ENCODE measurements at places on chromosomes 3 and 15.

- DNase-seq: no peak
Observed at GRCh38 chr3:15171096-15171495, 35.0 kb upstream of the CAPN7 start.

- DNase-seq: no peak
Observed at GRCh38 chr15:92845126-92845508, 55.0 kb upstream of the CHD2 start.

DNA sequence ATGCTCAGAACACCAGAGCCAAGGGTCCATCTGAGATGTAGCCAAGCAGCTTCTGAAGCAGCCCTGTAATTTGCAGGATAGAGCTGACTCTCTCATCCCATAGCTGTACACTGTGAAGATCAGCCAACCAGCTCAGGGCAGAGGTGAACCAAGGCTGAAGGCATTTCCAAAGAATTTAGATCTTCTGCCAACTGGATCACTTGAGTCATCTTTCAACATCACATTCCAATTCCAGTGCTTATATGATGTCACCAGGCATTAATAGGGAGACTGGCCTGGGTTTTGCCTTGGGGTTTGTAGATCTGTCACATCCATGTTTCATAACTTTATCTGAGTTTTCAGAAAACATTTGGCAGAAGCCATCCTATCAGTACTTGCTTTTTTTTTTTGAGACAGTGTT, 98.2 kb downstream of the NR2F2 start:
- DNase-seq: no peak

DNA sequence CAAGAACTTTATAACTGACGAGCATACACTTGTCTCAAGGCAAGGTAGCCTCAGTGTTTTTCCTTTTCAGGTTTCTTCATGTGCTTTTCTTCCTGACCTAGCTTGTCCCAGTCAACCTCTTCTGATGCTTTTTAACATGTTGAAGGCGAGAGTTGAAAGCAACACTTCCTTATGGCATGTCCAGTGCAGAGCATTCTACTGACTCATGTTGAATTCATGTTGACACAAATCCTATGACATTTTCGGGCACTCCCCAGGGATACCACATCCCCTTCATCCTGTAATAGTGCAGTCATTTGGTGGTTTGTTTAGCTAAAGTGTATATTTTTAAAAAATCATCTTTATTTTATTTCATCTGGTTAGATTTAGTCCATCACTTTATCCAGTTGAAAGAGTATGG, 75.9 kb upstream of the CBLB start:
- no peak for DNase-seq

Measured in naive thymus-derived CD4-positive, alpha-beta T cell (primary cell).